ENCODE measurements at places on chromosomes 3 and 15. TPM values are rescaled to one million over a fixed set of nuclear protein-coding genes. Genes with fewer than 3 reads are reported as not detected.

Gene SLC33A1
- polyA plus RNA-seq, result 14.5 TPM

Gene CFAP92
- polyA plus RNA-seq, result 0.20 TPM

- no peak overlapping the region for H3K27ac ChIP-seq
- DNase-seq, result no peak
- H3K4me1 ChIP-seq, result no peaks in the 10 kb centered on the region
- H3K4me3 ChIP-seq, result no peak overlapping the region
Observed at GRCh38 chr15:47434596-47434995, 282.7 kb upstream of the SEMA6D start.

DNA sequence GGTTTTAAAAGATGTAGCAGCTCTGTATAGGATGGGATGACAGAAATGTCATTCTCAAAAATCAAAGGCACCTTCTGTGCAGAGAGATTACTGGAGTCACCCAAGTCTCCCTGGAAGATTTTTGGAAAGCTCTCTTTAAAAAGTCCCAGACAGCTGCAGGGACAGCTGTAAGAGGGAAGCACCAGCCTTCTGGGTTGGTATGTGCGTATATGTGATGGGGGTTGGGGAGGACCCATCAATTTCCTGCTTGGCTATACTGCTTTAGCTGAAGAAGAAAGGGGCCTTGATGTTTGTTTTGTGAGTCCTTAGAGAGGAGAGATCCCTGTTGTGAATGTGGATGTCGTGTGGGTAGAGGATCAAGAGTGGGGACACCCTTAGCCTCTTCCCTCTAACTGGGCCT is 5.4 kb upstream of the SEC11A start:
- H3K27ac ChIP-seq, result peak overlapping the region; percentile 59
- peak; percentile 56 for DNase-seq
- H3K36me3 ChIP-seq, result no peaks in the 10 kb centered on the region
- H3K4me3 ChIP-seq, result no peak overlapping the region
- no peaks in the 10 kb centered on the region for H3K27me3 ChIP-seq

- no peak overlapping the region for H3K4me3 ChIP-seq
- no peak for DNase-seq
- H3K27ac ChIP-seq, result no peak overlapping the region
- no peaks in the 10 kb centered on the region for H3K36me3 ChIP-seq
- H3K27me3 ChIP-seq, result no peaks in the 10 kb centered on the region
- H3K4me1 ChIP-seq, result no peaks in the 10 kb centered on the region
Observed at GRCh38 chr3:40022297-40022827, 213.0 kb downstream of the MYRIP start.

DNA sequence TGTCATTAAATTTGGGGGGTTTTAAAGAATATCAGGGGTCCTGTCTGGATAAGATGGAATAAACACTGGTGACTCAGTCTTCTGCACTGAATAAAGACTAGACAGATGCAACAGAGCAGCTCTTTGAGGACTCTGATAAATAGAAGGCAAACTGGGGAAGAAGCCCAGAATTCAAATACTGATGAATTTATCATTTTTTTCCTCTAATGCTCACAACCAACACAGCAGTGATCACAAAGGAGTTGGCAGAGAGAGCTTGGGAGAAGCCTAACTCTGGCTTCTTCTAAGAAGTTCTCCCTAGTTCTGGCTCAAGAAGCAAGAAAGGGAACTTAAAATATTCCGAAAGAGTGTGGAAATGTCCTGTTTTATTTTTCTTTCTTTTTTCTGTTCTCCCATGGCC is 597.8 kb downstream of the FGF12 start:
- no peak overlapping the region for H3K27ac ChIP-seq
- no peak for DNase-seq
- no peaks in the 10 kb centered on the region for H3K4me1 ChIP-seq
- no peak overlapping the region for H3K4me3 ChIP-seq

- H3K27me3 ChIP-seq, result no peaks in the 10 kb centered on the region
- H3K36me3 ChIP-seq, result no peaks in the 10 kb centered on the region
- no peak overlapping the region for H3K4me3 ChIP-seq
- no peak for DNase-seq
- peaks cover 5% of the 10 kb centered on the region for H3K4me1 ChIP-seq
Observed at GRCh38 chr15:85010386-85011159, 28.9 kb downstream of the PDE8A start.

- no peaks in the 10 kb centered on the region for H3K36me3 ChIP-seq
- peaks cover 24% of the 10 kb centered on the region for H3K4me1 ChIP-seq
- peaks cover 3% of the 10 kb centered on the region for H3K27me3 ChIP-seq
- no peak overlapping the region for H3K27ac ChIP-seq
Observed at GRCh38 chr15:75069301-75069925, 46.0 kb downstream of the PPCDC start.

- no peaks in the 10 kb centered on the region for H3K4me1 ChIP-seq
- no peak overlapping the region for H3K27ac ChIP-seq
- no peak overlapping the region for H3K4me3 ChIP-seq
- H3K36me3 ChIP-seq, result no peaks in the 10 kb centered on the region
- no peaks in the 10 kb centered on the region for H3K27me3 ChIP-seq
Observed at GRCh38 chr3:136476280-136476679, 226.1 kb downstream of the PCCB start.

All from naive thymus-derived CD4-positive, alpha-beta T cell (primary cell).